HepG2 (cell line): ENCODE measurements at places on chromosomes 12 and 14. TPM values are rescaled to one million over a fixed set of nuclear protein-coding genes. Genes with fewer than 3 reads are reported as not detected.
A peak's percentile ranks its signal among the peaks of the same experiment; 100 is the strongest.

- DNase-seq = no peak
Measured at GRCh38 chr12:30725739-30726138, 29.0 kb downstream of the CAPRIN2 start.

GRCh38 chr12:52389313-52390207 lies 4.1 kb upstream of the KRT84 start:
- no peak for DNase-seq

DNA sequence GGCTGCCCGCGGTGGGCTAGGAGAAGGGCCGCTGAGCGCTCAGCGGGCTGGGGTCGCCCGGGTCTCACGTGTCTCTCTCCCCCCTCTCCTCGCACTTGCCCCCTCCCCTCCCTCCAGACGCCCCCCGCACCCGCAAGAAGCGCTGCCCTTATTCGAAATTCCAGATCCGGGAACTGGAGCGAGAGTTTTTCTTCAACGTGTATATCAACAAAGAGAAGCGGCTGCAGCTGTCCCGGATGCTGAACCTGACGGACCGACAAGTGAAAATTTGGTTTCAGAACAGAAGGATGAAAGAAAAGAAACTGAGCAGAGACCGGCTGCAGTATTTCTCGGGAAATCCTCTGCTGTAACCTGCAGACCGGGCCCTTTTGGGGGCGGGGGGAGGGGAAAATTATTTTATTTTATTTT lies 314 bp upstream of the HOTAIR start:
- no peak for DNase-seq

DNA sequence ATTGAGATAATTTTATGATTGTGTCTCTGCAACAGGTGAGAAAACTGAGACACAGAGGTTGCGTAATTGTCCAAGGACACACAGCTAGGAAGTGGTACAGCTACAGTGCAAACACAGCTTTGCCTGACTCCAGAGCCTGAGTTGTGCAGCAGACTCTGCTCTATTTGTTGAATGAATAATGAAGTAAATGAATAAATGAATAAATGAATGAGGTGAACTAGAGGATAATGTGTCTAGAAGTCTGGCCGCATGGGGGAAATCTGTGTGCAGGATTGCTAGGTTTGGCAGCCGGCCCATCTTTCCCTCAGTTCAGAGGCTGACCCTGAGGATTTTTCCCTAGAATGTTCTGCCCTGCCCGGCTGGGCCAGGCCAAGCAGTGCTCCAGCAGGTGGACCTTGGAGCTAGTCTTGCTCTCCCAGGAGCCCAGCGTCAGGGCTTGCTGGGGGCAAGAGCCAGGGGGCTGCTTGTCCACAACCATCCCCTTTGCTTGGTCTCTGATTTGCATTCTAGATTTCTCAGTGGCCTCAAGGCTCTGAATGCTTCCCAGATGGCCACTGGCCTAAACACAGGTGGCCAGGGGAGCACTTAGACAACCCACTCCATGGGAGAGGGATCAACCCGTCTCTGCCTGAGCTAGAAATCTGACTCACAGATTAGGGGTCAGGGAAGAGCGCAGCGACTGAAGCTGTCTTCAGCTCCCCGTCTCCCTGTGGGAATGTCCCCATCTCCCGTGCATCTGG lies 225.2 kb downstream of the C12orf75 start:
- peak; percentile 21 for DNase-seq

DNA sequence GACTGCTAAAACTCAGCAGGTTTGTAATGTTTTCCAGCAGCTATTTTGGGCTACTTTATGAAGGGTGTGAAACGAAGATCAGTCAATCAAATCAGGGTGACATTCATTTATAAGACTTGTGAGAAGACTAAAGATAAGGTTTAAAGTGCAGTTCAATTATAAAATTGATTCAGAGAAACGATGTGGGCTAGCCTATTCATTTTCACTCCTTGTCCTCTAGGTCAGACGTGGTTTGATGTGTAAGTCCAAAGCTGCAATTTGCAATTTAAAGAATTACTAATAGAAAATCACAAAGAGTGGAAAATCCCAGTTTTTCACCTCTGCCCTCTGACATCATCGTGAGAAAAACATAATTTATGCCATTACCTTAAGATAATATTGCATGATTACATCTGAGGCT lies 243.5 kb upstream of the NOVA1 start:
- no peak for DNase-seq

- DNase-seq = no peak
Measured at GRCh38 chr12:49689237-49689636, 18.0 kb downstream of the FMNL3 start.

DNA sequence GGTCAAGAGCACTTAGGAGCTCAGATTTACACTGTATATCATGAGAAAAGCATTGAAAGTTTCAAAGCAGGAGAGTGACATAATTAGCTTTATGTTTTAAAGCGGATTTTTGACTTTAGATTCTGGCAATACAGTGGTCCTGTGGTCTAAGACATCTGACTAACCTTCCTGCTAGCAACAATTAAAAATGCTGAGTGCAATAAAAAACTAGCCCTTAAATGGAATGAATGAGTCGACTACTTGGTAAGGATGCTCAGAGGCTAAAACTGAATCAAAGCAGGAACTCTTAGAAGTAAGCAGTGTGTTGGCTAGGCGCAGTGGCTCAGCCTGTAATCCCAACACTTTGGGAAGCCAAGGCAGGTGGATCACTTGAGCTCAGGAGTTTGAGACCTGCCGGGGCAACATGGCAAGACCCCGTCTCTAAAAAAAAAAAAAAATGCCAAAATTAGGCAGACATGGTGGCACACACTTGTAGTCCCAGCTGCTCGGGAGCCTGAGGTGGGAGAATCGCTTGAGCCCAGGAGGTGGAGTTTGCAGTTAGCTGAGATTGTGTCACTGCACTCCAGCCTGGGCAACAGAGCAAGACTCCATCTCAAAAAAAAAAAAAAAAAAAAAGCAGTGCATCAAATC lies 18.9 kb downstream of the BICD1 start:
- no peak for DNase-seq

- no peak for DNase-seq
Measured at GRCh38 chr14:104505085-104506074, 74.2 kb upstream of the C14orf180 start.

- DNase-seq = no peak
Measured at GRCh38 chr12:111605911-111606766, 7.0 kb upstream of the ATXN2 start.

Gene TMEM30B
- total RNA-seq = not detected in 2 replicates

Gene IGF1
- not detected in 2 replicates for total RNA-seq
